ENCODE measurements at places on chromosomes 1 and 21.

GRCh38 chr1:178939338-178940067 is 68.6 kb upstream of the ANGPTL1 start:
- DNase-seq, result no peak

- no peak for DNase-seq
Observed at GRCh38 chr1:73901738-73902137, 296.2 kb downstream of the LRRIQ3 start.

DNA sequence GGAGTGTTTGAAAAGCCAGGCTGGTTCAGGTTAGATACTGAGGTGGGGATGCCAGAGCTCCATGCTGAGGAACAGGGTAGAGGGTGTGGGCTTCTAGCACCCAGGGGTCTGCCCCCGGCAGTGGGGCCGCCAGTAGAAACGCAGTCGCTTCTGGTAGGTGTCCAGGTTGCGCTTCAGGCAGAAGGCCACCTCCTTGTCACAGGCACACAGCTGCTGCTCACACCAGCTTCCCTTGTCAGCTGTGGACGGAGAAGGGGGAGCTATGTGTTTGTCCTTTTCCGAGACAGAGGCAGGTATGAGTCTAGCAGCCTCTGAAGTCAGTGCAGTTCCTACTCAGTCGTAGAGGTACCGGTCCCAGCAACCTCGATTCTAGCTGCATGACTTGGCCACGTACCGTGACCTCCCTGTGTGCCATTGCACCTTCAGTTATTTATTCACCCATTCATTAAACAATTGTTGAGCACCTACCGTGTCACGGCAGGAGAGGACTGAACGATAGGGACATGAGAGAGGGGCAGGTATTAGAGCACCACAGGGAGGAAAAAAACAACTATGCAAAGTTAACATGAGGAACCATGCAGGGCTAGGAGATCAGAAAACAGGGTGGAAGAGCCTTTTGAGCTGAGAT is 5.2 kb downstream of the PLA2G2D start:
- DNase-seq, result no peak

GRCh38 chr1:25037174-25038074 is 107.3 kb upstream of the RUNX3 start:
- DNase-seq, result peak; percentile 67

DNA sequence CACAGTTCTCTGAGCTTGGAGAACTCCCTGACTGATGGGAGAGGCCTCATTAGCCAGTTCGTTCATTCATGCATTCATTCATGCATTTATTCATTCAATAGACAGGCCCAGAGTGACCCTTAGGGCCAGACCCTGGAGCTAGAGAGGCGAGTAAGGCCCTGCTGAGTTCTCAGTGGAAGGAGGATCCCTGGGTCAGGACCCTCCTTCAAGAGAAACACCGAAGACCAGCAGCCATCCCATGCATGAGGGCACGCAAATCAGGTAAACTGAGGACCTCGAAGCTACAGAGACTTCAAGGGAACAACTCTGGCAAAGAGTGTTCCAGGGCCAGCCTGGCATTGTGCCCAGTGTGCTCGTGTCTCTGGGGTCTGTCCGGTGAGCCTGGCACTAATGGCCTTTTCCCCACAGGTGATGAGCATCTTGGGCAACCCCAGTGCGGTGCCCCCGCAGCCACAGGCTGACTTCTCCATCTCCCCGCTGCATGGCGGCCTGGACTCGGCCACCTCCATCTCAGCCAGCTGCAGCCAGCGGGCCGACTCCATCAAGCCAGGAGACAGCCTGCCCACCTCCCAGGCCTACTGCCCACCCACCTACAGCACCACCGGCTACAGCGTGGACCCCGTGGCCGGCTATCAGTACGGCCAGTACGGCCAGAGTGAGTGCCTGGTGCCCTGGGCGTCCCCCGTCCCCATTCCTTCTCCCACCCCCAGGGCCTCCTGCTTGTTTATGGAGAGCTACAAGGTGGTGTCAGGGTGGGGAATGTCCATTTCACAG is 104.8 kb downstream of the PAX7 start:
- DNase-seq, result no peak

DNA sequence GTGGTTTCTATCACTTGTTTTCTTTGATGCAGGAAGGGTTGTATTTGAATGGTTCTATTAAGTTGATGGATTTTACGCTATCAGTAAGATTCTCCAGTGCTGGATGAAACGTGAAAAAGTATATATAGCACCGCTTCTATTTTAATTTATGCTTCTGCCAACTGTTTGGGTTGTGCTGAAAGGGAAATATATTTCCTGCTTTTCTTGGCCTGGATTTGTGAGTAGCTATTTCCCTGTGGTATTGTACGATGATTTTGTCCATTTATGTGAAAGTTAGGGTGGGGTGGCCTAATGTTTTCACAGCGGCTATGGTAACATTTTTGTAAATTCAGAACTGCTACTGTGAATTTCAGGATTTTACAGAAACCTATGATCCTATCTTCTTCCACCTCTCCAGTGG is 322 bp downstream of the C1orf162 start:
- no peak for DNase-seq

DNA sequence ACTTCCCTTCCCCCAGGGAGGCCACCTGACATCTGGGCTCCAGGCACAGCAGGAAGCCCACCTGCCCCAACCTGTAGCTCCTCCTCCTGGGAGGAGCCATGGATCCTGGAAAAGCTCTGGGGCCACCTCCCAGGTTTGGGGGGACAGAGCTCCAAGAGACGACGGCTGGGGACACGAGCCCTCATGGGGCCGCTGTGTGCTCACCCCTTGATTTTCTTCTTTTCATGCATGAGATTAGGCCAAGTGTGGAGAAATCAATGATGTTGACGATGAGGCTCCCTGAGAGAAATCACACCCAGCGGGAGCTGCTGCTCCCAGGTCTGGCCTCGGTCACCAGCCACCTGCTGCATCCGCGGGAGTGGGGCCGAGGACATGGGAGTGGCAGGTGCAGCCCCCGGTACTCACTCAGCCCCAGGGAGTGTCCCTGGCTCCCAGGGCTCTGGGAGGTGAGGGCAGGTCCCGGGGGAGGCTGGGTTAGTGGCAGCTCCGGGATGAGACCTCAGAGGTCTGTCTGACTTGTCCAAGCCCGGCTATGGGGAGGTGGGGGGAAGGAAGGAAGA is 8.7 kb downstream of the TNFRSF14 start:
- DNase-seq, result no peak

DNA sequence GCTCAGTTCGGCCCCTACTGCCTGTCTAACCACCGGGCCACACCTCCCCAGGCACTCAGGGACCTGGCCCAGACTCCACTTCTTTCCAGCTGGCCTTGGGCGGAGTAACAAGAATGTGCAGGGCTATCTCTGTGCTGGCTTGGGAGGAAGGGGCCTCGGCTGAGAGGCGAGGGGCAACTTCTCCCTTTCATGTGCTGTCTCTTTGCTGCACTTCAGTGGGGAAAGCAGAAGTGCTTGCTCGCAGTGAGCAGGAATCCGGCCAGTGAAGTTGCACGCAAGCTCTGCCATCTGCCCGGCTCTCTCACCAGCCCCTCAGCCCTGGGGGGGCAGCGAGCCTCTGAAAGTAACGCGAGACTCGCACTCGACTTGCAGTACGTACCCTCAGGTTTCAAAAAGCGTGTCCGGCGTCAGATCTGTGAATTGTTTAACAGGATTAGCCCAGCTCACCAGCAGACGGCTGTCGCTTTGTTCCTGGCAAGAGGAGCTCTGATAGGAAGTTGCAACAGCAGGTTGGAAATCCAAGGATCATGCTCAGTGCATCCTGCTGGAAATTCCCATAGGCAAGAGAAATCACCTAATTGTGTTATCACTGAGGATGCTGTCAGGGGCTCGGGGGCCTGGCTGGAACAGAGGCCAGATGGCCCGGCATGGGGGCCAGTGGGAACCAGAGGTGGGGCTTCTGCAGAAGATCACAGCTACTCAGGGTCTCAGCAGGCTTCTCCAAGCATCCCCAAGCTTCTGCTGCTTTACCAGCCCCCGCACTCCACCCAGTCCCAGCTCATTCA is 221.1 kb downstream of the NPHP4 start:
- DNase-seq, result no peak

DNA sequence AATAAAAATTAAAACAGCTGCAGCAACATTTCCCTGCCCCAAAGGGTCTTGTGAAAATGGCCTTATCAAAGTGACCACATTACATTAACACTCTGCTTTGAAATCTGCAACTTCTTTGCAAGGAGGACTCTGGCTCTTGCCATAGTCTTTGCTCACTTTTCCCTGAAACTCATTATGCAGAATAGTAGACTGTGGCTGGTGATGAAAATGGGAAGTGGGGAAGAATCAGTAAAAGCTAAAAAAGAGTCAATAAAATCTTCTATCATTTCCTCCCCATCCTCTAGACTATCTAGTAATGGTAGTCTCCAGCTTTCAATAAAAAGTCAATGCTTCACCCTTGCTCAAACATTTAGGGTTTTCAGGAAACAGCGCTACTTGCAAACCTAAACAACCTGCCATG is 18.6 kb upstream of the NUP133 start:
- DNase-seq, result no peak

DNA sequence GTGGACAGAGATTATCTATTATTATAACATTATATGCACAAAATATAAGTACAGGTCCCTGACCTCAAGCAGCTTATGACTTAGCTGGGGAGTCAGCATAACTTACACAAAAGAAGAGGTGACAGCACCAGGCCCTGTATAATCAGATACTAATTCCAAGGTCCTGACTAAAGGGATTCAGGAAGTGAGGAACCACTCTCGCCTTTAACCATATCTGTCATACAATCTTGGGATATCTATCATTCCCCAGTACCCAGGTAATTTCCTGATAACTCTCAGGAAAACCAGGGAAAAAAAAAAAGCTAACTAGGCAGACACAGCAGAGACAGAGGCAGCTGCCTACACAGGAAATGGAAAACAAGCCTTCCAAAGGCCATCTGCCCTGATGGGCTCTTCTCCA is 78.5 kb upstream of the CAMK1G start:
- no peak for DNase-seq

- no peak for DNase-seq
Observed at GRCh38 chr1:35226546-35226945, 33.6 kb upstream of the SFPQ start.

GRCh38 chr1:162381383-162381782 is at the start of gene C1orf226:
Gene C1orf226, plus strand, starts transcription at chr1:162381728. Its CDS starts 174 bp downstream, at chr1:162381902.
- DNase-seq, result no peak

- no peak for DNase-seq
Observed at GRCh38 chr1:56320464-56321149, 258.8 kb downstream of the PLPP3 start.

DNA sequence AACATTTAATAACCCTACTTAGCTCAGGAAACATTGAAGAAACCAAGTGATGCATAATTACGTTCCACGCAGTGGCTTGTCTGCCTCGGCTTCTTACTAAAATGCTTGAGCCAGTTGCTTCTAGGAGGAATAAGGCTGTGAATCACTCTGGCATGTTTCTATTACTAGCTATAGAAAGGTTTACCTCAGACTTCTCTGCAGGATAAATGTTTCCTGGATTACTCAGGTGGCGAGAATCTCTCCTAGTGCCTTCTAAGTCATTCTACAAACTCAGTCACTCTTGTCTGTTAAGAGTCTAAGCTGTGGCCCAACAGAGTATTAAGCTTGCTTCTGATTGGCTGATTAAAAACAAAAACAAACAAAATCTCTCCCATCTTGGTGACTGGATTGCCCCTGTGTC is 92.0 kb upstream of the RALGPS2 start:
- DNase-seq, result no peak

- DNase-seq, result no peak
Observed at GRCh38 chr1:151846062-151846568, 6.5 kb upstream of the C2CD4D start.

- no peak for DNase-seq
Observed at GRCh38 chr1:3889936-3890335, 10.1 kb downstream of the C1orf174 start.

- DNase-seq, result no peak
Observed at GRCh38 chr1:9900142-9901043, 9.7 kb downstream of the CTNNBIP1 start.

DNA sequence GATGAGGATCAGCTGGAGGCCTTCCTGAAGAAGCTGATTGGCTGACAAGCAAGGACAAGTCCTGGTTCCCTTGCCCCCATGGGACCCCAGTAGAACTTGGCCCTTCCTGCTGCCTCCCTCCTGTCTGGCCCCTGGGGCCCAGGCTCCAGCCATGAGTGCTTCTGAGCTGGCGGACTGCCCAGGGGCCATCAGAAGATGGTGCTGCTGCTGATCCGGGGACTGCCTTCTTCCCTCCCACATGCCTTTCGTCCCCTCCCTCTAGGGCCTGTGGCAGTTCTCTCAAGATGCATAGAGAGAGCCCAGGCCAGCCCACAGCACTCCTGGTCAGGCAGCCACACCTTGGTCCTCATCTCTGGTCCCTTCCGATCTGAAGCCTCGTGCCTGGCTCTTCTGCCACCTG is 57.9 kb upstream of the PRKACB start:
- no peak for DNase-seq

DNA sequence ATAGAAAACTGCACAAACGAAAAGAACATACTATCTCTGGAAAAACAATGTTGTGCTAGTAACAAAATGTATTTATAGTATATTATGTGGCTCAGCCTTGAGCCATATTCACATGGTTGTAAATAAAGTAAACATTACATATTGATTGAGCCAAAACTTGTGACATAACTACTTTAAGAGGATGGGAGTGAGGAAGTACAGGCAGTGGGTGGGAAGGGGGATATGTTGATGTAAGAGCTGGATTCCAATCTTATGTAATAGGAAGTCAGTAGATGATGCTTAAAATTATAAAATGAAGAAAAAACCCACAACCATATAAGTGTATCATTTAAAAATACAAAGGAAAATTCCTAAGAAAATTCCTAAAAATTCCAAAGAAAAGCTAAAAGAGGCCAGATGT is 42.7 kb downstream of the RHOU start:
- DNase-seq, result no peak

- no peak for DNase-seq
Observed at GRCh38 chr1:75327395-75327794, 193.2 kb downstream of the LHX8 start.

DNA sequence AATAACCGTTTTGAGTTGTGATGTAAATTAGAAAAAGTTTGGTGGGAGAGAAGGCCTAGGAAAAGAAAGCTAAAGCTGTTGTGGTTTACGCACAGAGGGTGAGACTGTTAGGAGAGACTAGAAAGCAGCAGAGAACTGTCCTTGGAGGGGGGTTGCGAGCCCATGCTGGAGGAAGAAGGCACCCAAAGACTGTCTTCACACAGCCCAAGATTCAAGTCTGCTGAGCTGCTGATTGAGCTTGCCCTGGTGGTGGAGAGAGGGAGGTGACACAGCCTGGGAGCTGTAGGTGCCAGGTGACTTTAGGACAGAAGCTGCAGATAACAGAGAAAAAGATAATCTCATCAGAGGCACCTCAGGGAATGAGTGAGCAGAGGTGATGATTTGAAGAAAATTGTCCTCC is 18.3 kb upstream of the TLR5 start:
- no peak for DNase-seq

GRCh38 chr1:1419813-1420653 is 1.0 kb downstream of the ANKRD65 start:
- DNase-seq, result no peak

GRCh38 chr1:6298940-6299465 is 38.1 kb upstream of the GPR153 start:
- no peak for DNase-seq

DNA sequence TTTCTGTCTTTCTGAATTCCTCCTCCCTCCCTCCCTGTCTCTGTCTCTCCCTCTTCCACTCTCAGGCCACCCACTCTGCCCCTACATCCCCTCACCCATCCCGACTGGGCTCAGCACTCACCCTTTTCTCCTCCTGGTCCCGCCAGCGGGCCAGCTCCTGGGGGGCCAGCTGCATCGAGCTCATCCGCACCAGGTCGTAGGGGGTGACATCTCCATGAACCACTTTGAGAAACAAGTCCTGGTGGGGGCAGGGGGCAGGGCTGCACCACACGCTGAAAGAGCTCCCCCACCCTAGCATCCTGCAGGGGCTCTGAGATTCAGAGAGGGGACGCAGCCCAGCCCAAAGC is 17.8 kb downstream of the SPOCD1 start:
- no peak for DNase-seq
